ENCODE measurements at places on chromosomes 6 and 20.
A peak's percentile ranks its signal among the peaks of the same experiment; 100 is the strongest.

DNA sequence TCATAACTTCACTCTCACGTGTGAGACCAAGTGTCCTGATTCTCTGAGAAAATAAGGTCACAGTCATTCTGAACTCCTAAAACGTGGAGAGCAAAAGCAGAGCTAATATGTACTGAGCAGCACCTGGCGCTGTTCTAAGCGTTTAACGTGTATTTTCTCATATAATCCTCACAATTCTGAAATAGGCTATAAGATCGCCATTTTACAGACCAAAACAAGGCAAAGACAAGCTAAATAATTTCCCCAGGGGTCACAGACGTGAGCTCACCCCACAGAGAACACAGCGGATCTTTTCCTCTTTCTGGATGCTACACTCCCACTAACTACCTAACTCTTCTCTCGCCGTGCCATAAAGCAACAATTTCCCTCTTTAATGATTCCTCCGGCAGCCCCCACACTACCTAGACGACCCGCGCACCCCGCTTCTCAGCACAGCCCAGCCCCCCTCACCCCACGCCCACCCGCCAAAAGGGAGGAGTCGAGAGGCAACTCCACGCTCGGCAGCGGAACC lies 636 bp downstream of the SUPT3H start:
- DNase-seq: peak; percentile 38

GRCh38 chr6:9515633-9516606 lies 899.0 kb downstream of the TFAP2A start:
- peak; percentile 72 for DNase-seq

DNA sequence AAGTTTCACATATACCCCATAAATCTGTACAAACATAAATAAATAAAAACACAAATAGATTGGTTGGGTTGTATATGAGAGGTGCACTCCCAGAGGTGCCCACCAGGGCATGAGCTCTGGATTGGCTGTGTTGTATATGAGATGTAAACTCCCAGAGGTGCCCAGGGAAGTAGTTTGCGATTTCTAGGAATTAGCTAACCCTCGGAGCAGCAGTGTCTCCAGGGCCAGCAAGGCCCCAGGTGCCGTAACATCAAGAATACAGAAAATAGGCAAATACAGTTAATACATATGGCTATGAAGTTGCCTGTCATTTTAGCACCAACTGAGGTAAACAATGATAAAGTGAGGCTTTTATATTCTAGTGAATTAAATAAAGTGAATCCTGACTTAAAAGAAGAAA lies 5.4 kb upstream of the GINM1 start:
- no peak for DNase-seq

GRCh38 chr6:121993362-121993761 lies 406.1 kb upstream of the HSF2 start:
- no peak for DNase-seq

DNA sequence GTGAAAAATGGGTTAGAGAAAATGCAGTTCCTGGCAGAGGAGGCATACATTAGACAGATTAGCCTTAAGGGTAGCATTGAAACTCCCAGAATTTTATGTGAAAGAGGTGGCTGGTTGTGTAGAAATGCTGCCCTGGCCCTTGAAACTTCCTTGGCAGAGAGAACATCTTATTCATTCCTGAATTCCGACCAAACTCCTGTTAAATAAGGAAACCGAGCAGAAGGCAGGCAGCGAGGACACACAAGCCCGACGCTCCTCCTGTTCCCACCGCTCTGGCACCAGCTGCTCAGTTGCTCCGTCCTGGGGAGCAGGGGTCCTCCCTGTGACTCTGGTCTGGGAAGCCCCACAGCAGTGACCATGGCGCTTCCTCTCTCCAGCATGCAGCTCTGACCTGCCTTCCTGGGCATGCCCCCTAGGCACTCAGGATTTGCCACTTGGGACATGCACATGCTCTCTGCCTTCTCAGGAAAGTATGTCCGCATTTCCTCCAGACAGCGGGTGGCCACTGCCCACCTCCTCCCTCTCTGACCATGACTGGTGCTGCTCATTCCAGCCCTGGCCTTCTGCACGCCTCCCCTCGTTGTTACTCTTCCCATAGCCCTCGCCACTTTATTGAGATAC lies 35.2 kb upstream of the CLDN20 start:
- peak; percentile 95 for DNase-seq

DNA sequence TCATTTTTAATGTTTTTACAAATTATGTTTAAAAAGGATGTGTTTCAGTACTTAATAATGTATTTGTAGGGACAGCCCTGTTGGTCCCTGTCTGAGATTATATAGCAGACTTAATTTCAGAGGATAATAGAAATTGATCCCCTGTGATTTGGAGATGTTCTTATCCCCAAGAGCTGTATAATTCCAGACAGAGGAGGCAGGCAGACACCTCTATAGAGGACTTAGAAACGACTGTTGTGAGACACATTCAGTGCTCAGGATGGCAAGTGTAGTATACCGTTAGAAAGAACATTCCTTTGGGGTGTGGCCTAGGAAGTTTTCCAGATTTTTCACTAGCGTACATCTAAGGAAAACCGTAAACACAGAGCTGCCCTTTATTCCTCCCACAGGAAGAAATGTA lies 117.8 kb downstream of the MAP3K4 start:
- DNase-seq: no peak

DNA sequence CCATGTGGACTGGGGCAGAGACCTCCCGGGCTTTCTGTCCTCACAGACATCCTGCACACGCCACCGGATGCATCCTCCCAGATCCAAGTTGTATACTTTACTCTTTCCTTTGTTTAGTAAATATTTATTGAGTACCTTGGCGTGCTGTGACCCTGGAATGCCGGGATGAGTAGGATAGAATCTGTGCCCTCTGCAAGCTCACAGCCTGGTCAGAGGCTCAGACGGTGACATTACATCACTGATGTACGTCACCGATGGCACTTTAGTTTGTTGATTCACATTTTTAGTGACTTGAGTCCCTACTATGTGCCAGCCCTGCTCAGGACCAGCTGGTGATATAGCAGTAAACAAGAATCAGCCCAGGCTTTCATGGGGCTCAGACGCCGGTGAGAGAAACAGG lies 32.9 kb downstream of the SIRPA start:
- DNase-seq: no peak

DNA sequence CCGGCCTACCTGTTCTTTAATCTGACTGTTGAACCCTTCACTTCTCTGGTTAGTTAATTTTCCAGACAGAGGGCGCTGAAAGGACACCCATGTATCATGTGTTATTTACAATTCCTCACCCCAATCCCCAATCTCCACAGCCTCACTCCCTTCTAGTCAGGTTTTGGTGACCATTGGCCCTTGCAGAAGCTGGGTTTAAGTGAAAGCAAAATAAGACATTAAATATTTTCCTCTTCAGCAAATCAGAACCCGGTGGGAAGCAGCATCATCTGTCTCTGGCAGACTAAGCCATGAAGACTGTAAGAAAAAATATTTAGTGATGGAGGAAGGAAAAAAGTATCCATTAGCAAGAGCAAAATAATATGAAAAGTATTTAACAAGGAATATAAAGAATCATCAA lies 9.4 kb upstream of the HLA-DQA1 start:
- DNase-seq: peak; percentile 49

- no peak for DNase-seq
These were observed 115.5 kb upstream of the AFDN start for GRCh38 chr6:167711211-167711610.

- DNase-seq: no peak
These were observed 119.6 kb downstream of the PXDC1 start for GRCh38 chr6:3631877-3632276.

DNA sequence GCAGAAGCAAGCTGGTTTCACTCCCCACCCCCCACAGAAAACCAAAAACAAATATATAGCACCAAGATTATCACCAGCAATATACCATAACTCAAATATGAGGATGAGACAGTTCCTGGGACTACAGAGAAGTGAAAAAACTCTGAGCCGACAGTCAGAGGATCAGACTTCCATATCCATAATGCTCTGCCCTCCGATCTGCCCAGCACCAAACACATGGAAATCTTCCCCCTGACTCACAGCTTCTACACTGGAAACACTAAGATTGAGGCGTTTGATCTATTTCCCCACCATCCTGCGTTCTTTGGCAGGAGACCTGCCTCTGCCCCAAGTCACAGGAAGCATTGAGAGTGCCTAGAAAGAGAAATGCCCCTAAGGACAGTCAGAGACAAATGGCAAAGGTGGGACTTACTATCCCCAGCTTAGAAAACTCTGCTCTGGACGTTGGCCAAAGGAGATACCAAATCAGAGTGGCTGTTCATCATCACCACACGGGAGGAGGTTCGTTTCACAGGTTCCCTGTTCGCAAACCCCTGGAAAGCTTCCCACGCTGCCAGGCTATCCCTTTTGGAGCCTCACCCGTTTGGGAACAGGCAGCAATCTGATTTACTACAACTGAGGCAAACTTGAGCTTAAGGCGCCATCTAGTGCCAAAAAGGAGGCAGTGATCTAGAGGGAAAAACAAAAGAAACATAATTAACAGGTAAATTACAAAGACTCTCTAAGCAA lies 48.7 kb upstream of the SRSF6 start:
- peak; percentile 75 for DNase-seq

- DNase-seq: no peak
These were observed 190.3 kb downstream of the ZDHHC14 start for GRCh38 chr6:157571269-157571668.

DNA sequence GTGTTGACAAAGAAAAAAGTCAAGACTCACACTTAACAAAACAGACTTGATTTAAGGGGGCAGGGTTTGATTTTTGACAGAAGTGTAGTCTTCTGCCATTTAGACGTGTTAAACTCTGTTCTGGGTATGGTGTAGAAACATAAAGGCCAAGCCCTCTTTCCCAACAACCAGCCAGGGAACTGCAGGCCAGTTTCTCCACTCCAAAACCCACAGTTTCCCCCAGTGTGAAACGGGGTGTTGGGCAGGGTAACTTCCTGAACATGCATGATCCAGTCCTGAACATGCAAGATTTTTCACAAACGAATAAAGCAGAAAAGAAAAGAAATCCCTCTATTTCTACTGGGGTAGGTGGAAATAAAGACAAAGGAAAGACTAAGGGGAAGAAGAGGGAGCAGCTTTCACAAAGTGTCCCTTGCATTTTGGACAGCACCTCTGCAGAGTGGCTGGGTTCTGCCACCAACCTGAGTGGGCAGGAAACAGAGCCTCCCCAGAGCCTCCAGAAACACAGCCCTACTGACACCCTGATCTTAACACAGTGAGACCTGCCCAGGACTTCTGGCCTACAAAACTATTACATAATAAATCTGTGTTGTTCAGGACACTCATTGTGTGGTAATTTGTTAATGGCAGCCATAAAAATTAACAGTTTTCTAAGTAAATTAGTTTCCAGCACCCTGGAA lies 7.5 kb downstream of the APMAP start:
- no peak for DNase-seq

DNA sequence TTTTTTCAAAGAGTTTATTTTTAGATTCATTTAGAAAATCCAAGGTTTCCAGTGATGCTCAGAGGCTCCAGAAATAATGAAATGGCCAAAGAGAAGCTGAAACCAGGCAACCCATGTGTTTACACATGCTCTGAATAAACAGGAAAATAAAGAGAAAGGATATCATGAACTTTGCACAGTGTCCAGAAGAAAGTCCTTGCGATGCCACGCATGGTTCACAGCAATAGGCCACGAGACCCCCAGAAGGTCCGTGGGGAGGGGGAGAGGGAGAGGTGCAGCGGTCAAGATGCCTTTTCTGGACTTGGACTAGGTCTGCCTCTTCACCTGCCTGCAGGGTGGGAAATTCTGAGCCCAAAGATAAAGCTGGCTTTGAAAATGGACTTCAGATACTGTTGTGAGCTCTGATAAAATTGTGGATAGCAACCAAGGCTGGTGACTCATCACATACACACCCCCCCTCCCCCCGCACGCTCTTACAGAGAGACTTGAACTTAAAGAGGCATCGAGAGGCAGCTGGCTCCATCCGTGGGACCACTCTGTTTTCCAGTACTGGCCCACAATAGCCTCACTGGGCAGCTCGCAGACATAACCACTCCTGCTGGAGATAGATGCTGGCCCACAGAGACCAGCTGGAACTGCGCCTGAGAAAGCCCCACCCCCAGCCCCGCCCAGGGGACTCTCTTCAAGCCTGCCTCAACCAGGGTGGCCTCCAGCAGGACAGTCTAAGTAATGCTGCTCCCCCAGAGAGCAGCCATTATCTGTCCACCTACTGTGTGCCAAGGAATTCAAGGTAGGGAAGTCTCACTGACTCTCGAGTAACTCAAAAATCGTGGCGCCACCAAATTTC lies 21.2 kb upstream of the NFATC2 start:
- DNase-seq: peak; percentile 87

DNA sequence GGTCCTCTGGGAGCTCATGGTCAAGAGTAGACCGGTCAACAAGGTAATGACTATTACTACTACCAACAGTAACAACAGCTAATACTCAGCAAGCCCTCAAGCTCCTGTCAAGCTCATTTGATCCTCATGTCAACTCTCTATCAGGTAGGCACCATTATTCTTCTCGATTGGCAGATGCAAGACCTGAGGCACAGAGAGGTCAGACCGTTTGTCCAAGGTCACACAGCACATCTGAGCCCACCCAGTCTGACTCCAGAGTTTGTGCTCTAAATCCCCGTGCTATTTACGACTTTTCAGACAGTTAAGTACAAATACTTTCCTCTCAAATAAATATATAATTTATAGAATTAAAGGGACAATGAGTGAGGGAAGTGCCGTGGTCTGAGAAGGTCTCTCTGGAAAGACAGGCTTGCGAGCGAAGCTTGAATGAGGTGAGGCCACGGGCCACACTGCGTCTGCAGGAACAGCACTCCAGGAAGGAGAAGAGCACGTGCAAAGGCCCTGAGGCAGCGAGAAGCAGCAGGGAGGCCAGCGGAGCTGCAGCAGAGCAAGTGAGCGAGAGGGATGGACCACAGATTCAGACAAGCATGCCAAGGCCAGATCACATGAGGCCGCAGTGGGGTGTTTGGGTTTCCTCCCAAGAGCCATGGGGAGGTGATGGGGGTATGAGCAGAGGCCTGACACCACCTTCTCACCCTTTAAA lies 117.3 kb downstream of the PREX1 start:
- DNase-seq: no peak

- DNase-seq: peak; percentile 11
These were observed 35.5 kb upstream of the SUMO4 start for GRCh38 chr6:149364557-149364956.

DNA sequence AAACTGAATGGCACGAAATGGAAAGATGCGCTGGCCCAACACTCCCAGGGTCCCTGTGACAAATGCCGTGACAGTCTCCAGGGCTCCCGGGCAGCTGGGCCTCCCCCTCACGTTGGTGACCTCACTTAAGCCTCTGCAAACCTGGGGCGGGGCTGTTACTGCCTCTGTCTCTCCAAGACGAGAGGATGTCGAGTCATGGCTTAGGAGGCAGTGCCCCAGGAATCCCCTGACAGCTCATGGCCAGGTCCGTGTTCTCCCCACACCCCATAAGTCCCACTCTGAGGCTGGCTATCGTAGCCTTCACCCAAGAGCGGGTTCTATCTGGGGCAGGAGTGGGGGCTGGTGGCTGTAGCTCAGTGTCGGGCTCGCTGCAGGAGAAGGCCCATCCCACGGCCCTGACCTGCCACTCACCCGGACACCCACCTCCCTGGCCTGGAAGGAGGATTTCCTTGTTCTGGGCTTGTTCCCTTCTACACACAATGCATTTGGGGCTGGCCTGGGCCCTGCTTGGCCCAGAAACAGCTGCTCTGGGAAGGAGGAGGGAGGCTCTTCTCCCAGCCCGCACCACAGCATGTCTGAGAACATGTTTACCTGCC lies 5.6 kb upstream of the RPS21 start:
- DNase-seq: no peak

- peak; percentile 74 for DNase-seq
These were observed 303.4 kb downstream of the THBS2 start for GRCh38 chr6:168949981-168950857.

- peak; percentile 14 for DNase-seq
These were observed 3.8 kb downstream of the MTCL3 start for GRCh38 chr6:127515234-127515793.

GRCh38 chr20:36845288-36845971 lies 30.5 kb upstream of the TLDC2 start:
- no peak for DNase-seq

- peak; percentile 57 for DNase-seq
These were observed 11.9 kb upstream of the KIAA1755 start for GRCh38 chr20:38272398-38272797.

Data from fibroblast of the aortic adventitia (primary cell).